Caki2 (cell line): ENCODE measurements at places on chromosomes 13 and 19. TPM values are rescaled to one million over a fixed set of nuclear protein-coding genes. Genes with fewer than 3 reads are reported as not detected.

Gene PCDH9
- 0.03 and 0.58 TPM in 2 replicates for total RNA-seq

Gene KIR3DL2
- total RNA-seq = not detected in 2 replicates

- no peak for DNase-seq
Observed at GRCh38 chr13:81171065-81171647, 830.2 kb upstream of the SPRY2 start.

DNA sequence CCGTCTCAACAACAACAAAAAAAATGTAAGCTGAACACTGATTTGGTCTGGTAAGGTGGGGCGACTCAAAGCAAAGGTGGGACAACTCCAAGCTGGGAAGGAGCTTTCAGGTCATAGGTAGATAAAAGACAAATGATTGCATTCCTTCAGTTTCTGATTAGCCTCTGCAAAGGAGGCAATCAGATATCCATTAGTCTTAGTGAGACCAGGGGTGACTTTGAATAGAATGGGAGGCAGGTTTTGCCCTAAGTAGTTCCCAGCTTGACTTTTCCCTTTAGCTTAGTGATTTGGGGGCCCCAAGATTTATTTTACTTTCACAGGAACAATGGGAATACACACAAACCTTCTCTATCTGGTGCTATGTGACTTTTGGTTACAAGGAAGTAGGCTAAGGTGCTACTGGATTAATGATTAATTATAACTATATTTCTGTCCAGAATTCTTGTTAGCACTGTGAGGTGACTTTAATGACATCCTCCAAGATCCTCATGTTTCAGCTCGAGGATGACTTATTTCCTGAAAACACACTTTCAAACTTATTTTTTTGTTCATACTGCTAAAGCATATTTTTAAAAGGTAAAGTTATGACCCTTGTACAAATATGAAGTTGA lies 10.6 kb upstream of the MTRF1 start:
- DNase-seq = peak; percentile 25

- DNase-seq = no peak
Observed at GRCh38 chr13:79593121-79593520, 112.2 kb downstream of the NDFIP2 start.

GRCh38 chr13:112329376-112329775 lies 46.8 kb upstream of the SPACA7 start:
- DNase-seq = no peak

- DNase-seq = peak; percentile 37
Observed at GRCh38 chr19:49718511-49718910, 27.6 kb downstream of the CPT1C start.
